ENCODE measurements at places on chromosomes 13 and 19. TPM values are rescaled to one million over a fixed set of nuclear protein-coding genes. Genes with fewer than 3 reads are reported as not detected.

Gene EMP3
- total RNA-seq: 15.9 TPM

Gene BIVM
- total RNA-seq: 37.1 TPM

- no peak overlapping the region for H3K27ac ChIP-seq
- H3K4me1 ChIP-seq: no peaks in the 10 kb centered on the region
- no peak overlapping the region for H3K4me3 ChIP-seq
- DNase-seq: no peak
- H3K36me3 ChIP-seq: no peaks in the 10 kb centered on the region
Observed at GRCh38 chr13:42600943-42601342, 27.0 kb downstream of the TNFSF11 start.

DNA sequence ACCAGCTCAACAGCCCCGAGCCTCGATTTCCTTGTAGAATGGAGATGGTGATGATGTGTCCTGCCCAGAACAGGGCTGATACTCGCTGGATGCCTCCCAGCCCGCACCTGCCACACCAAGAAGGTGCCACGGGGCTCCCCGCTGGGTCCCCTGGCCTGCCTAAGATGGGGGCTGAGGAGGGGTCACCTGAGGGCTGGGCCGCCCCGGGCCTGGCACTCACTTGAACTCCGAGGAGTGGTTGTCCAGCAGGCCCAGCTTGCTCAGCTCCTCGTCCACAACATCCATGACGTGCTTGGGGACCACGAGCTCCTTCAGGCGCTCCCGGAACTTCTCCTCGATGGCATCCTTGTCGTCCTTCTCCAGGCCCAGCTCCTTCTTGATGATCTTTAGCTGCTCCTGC is 14.4 kb downstream of the LONP1 start:
- H3K4me3 ChIP-seq: no peak overlapping the region
- no peak overlapping the region for H3K27ac ChIP-seq
- no peak for DNase-seq
- peaks cover 71% of the 10 kb centered on the region for H3K36me3 ChIP-seq
- H3K4me1 ChIP-seq: no peaks in the 10 kb centered on the region

Gene ZNF486
- total RNA-seq: 1.3 TPM

Gene OLFM2
- total RNA-seq: 11.0 TPM

DNA sequence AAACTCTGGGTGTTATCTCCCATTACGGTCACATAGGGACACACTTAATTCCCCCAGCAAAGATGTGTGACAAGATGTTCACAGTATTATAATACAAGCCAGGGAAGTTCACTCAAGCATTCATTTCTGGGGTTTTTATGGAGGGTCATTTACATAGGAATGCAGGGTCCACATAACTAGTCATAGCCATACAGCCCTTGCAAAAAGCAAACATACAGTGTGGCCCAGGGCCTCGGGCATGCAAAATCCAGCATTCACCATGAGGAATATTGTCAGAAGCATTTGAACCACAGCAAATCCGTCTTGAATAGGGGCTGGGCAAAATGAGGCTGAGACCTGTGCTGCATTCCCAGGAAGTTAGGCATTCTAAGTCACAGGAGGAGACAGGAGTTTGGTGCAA is 13.0 kb upstream of the ZNF460 start:
- no peak overlapping the region for H3K4me3 ChIP-seq
- H3K27me3 ChIP-seq: no peaks in the 10 kb centered on the region
- H3K36me3 ChIP-seq: peaks cover 12% of the 10 kb centered on the region
- no peak for DNase-seq
- no peaks in the 10 kb centered on the region for H3K4me1 ChIP-seq
- no peak overlapping the region for H3K27ac ChIP-seq

DNA sequence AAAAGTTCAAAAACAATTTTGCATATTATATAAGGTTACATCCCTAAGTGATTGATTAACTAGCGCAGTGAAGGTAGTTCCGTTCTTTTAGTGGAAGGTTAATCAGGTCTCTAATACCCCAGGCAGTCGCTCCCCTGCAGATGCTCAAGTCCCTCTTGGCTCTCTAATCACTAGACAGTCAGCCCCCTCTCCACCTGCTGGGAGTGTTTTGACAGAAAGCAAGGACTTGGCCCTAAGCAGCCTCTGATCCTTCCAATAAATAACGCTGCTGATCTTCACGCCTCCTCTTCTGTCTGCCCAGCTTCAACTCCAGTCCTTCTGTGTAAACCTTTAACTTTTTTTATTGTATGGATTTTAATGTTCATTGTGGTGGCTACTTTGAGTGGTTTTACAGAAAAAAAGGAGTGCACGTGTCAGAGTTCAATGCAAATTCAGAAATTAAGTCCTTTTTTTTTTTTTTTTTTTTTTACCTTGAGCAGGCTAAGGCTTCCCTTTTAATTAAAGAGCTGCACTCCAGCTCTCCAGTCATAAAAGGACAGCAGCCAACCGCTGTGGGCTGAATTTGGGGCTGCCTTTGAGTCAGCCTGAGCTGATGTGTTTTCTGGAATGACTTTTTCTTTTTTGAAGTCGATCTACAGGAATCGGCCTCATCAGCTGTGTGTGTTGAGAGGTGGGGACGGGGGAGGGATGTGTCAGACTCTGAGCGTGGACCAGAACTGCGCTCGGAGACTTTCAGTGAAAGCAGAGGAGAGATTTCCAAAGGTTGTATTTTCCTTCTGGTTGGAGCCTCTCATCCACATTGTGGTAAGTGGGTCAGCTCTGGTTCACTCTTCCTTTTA is 33.8 kb upstream of the MYO16 start:
- no peaks in the 10 kb centered on the region for H3K4me1 ChIP-seq
- no peak for DNase-seq
- H3K4me3 ChIP-seq: no peak overlapping the region
- no peaks in the 10 kb centered on the region for H3K36me3 ChIP-seq
- no peaks in the 10 kb centered on the region for H3K27me3 ChIP-seq

DNA sequence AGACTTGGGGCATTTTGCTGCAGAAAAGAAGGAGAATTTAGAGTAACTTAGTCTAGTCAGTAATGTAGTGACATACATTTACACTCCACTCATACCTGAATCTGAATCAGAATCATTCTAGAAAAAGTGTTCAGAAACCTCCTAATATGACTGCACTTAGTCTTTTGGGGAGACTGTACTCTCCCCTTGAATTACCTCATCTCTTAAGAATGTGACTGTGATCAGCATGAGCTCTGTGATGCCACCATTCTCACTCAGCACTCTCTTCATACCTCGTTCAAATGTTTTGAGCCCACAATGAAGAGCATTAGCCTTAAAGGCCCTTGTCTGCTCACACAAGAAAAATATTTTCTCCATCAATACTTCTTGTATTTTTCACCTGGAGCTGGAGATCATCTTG is 229.4 kb downstream of the FGF14 start:
- H3K27ac ChIP-seq: no peak overlapping the region
- H3K4me1 ChIP-seq: no peaks in the 10 kb centered on the region
- no peak overlapping the region for H3K4me3 ChIP-seq
- DNase-seq: no peak
- H3K36me3 ChIP-seq: no peaks in the 10 kb centered on the region
- no peaks in the 10 kb centered on the region for H3K27me3 ChIP-seq

GRCh38 chr19:35076657-35077056 is 35.1 kb downstream of the HPN start:
- H3K27me3 ChIP-seq: no peaks in the 10 kb centered on the region
- H3K27ac ChIP-seq: no peak overlapping the region
- no peaks in the 10 kb centered on the region for H3K4me1 ChIP-seq

DNA sequence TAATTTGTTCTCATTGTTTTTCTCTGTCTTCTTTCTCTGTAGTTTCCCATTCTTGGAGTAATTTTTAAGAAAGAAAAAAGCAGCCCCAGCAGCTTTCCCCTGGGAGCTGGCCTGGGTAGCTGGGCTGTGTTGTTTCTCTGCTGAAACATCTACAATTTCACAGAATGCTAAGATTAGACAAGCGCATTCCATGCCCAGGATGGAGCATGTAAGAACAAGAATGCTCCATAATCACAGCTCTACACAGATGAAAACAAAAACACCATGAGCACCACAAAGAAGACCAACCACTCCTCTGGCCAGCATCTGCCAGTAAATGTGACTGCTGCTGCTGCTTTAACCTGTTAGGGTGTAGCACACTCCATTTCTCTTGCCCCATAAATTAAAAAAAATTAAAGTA is 239.2 kb upstream of the SLITRK1 start:
- peak; percentile 9 for DNase-seq
- H3K27me3 ChIP-seq: no peaks in the 10 kb centered on the region
- H3K4me1 ChIP-seq: no peaks in the 10 kb centered on the region
- no peak overlapping the region for H3K27ac ChIP-seq
- no peaks in the 10 kb centered on the region for H3K36me3 ChIP-seq
- H3K4me3 ChIP-seq: no peak overlapping the region

Gene MAB21L1
- total RNA-seq: 1.0 TPM

- no peaks in the 10 kb centered on the region for H3K27me3 ChIP-seq
- H3K4me1 ChIP-seq: no peaks in the 10 kb centered on the region
- peak overlapping the region; percentile 11 for H3K4me3 ChIP-seq
- peak; percentile 25 for DNase-seq
- H3K27ac ChIP-seq: no peak overlapping the region
Observed at GRCh38 chr19:34838753-34839431, 65.9 kb upstream of the ZNF599 start.

- H3K36me3 ChIP-seq: no peaks in the 10 kb centered on the region
- H3K27ac ChIP-seq: no peak overlapping the region
- no peaks in the 10 kb centered on the region for H3K27me3 ChIP-seq
- peak; percentile 64 for DNase-seq
- H3K4me1 ChIP-seq: no peaks in the 10 kb centered on the region
Observed at GRCh38 chr19:34241513-34242337, 12.6 kb upstream of the GARRE1 start.

GRCh38 chr19:32599736-32600157 is 18.8 kb downstream of the PDCD5 start:
- peaks cover 94% of the 10 kb centered on the region for H3K36me3 ChIP-seq
- H3K27me3 ChIP-seq: no peaks in the 10 kb centered on the region
- H3K27ac ChIP-seq: no peak overlapping the region
- DNase-seq: peak; percentile 79
- H3K4me1 ChIP-seq: no peaks in the 10 kb centered on the region

DNA sequence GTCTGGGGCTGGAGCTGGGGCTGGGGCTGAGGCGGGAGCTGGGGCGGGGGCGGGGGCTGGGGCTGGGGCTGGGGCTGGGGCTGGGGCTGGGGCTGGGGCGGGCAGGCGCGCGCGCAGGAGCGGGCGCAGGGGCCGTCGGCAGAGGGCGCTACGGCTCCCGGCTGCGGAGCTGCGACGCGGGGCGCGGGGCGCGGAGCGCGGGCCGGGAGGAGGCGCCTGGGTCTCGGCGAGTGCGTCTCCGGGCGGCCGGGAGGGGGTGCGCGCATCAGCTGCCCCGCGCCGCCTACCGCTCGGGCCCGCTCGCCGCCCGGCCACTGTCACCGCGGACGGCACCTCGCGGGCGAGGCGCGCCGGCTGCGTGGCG is 422 bp upstream of the MTUS2 start:
- H3K27ac ChIP-seq: no peak overlapping the region
- peak overlapping the region; percentile 40 for H3K4me3 ChIP-seq

Gene BTBD2
- total RNA-seq: 26.4 TPM

Gene ZNF681
- 0.89 TPM for total RNA-seq

Data from stomach (tissue), 19 donors.